T-helper 2 cell treated with Interferon-gamma antibody and Interleukin-4, amounts not matched to agents 100 ng/mL and 5 ng/mL, for 36 hours (primary cell): ENCODE measurements at places on chromosomes 2 and 18. TPM values are rescaled to one million over a fixed set of nuclear protein-coding genes. Genes with fewer than 3 reads are reported as not detected.

Gene CPLX4
- not detected in 2 replicates for total RNA-seq

Gene SKA1
- 34.3 and 35.9 TPM in 2 replicates for total RNA-seq

Gene NOSTRIN
- not detected in 2 replicates for total RNA-seq

Gene BOLA3
- 68.6 and 69.3 TPM in 2 replicates for total RNA-seq

Gene CXCR1
- 1.6 and 2.0 TPM in 2 replicates for total RNA-seq

Gene FOXD4L1
- total RNA-seq: 0.34 and 0.50 TPM in 2 replicates

Gene RTKN
- 0.36 and 0.52 TPM in 2 replicates for total RNA-seq

Gene ZFP36L2
- 133 and 135 TPM in 2 replicates for total RNA-seq

Gene EGR4
- 0.07 and 0.11 TPM in 2 replicates for total RNA-seq

Gene FBLN7
- total RNA-seq: 8.2 and 9.0 TPM in 2 replicates

Gene FAM110C
- total RNA-seq: 3.2 and 3.3 TPM in 2 replicates

Gene C18orf54
- total RNA-seq: 8.9 and 10.0 TPM in 2 replicates

Gene GPR35
- total RNA-seq: 14.9 and 16.3 TPM in 2 replicates

Gene INO80C
- total RNA-seq: 26.7 and 29.0 TPM in 2 replicates

Gene GKN1
- total RNA-seq: not detected in 2 replicates

Gene CKAP2L
- 43.2 and 49.6 TPM in 2 replicates for total RNA-seq

Gene CIB4
- total RNA-seq: not detected in 2 replicates

Gene TTC21B
- 18.6 and 20.2 TPM in 2 replicates for total RNA-seq

Gene HAUS1
- 58.1 and 59.9 TPM in 2 replicates for total RNA-seq

Gene OXER1
- 0.68 and 0.73 TPM in 2 replicates for total RNA-seq

Gene FSIP2
- 0.05 and 0.25 TPM in 2 replicates for total RNA-seq

Gene HOXD13
- total RNA-seq: not detected in 2 replicates

Gene RIT2
- not detected in 2 replicates for total RNA-seq

Gene UGP2
- total RNA-seq: 161 TPM in 2 replicates

Gene DSG4
- total RNA-seq: not detected in 2 replicates

Gene AUP1
- 148 and 150 TPM in 2 replicates for total RNA-seq

Gene CCDC85A
- not detected in 2 replicates for total RNA-seq

Gene UCN
- 1.5 and 2.0 TPM in 2 replicates for total RNA-seq

Gene STPG4
- 0.30 and 0.50 TPM in 2 replicates for total RNA-seq

Gene BCL2
- 85.7 and 89.0 TPM in 2 replicates for total RNA-seq

Gene MTLN
- total RNA-seq: 35.9 and 42.5 TPM in 2 replicates

Gene CRYGD
- not detected in 2 replicates for total RNA-seq

Gene LRRFIP1
- 200 and 201 TPM in 2 replicates for total RNA-seq

Gene SATB2
- 0.07 and 0.14 TPM in 2 replicates for total RNA-seq

Gene MTX2
- total RNA-seq: 15.8 TPM in 2 replicates

Gene ATP5MC3
- total RNA-seq: 255 TPM in 2 replicates
